ENCODE measurements at places on chromosomes 5 and 9.

DNA sequence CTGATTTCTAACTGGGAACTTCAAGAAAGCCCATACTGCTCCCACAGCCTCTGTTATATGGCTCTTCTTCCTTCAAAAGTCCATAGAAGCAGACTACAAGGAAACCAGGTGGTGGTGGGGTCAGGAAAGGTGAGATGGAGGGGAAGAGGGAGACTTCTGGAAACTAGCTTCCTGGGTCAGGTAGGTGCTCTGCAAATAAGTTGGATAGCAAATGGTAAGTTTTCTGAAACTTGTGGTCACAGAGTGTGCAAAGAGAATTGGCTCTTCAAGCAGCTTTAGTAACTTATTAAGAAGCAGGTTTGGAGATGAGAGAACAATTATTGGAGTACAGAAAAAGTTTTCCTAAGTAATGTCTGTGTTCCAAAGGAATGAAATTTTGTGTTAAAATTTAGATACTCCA lies 316.9 kb downstream of the ADGRV1 start:
- no peak for DNase-seq

DNA sequence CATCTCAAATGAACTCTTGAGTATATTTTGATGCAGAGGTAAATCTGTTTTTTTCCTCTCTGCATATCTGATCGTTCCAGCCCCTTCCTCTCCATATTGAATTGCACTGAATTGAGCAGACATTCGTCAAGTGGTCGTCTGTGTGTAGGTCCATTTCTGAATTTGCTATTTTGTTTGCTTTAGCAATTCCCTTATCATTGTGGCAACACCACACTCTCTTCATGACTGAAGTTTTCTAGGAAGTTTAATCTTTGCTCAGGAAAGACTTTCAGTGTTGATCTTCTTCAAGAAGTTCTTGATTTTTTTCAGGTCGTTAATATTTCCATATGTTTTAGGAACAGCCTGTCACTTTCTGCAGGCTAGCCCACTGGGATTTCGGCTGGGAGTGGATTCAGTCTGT lies 132.0 kb downstream of the WNK2 start:
- DNase-seq, result no peak

GRCh38 chr5:92543201-92543600 lies 1037.8 kb downstream of the NR2F1-AS1 start:
- no peak for DNase-seq

DNA sequence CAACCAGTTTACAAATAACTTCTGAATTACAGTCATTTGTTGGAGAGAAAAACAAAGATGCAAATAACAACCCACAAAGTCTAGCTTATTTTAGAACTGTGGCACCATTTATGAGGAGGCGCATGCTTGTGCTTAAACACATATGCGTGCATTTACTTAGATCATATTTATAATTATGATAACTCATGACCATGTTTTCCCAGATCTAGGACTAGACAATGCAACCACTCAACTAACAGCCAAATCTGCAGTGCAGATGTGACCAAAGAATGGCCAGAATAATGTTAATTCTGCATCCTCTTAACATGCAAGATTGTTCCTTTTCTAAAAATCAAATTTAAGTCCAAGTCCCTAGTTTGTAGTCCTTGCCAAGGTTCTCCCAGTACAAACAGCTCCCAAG lies 167.3 kb upstream of the FST start:
- no peak for DNase-seq

DNA sequence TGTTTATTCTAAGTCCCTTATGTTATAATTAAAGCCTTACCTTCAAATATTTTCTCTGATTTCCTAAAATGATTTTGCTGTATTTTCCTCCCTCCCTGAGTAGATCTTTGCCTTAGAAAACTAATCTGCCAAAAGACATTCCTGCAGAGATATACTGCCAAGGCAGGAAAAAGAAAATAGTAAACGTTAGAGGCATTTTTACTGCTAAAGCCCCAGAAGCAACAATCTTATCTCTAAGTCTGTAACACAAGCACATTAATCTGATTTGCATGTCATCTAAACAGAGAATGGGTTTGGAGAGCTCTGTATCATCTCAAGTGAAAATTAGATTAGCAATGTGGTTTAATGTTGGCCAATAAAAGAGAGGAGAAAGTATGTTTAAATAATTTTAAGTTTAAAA lies 847.7 kb downstream of the MAT2B start:
- DNase-seq, result no peak

GRCh38 chr5:76104027-76104426 lies 20.8 kb downstream of the SV2C start:
- peak; percentile 8 for DNase-seq

GRCh38 chr9:117415358-117415914 lies 579 bp upstream of the ASTN2 start:
- DNase-seq, result no peak

DNA sequence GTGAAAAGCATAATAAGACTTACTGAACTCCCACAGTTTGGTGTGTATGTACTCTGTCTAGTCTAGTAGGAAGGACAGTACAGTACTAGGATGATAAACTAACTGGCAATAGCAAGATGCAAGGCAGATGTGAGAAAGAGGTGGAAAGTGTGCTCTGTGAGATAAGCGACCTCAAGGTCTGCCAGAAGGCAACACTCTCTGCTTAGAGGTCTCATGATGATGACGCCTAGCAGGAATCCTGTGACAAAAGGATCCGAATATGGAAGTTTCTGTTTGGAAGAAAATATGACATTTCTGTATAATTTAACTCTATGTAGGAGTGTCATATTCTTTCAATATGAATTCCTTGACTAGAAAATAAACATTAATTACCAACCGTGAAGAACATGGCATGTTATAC lies 112.2 kb downstream of the PLPPR1 start:
- no peak for DNase-seq

DNA sequence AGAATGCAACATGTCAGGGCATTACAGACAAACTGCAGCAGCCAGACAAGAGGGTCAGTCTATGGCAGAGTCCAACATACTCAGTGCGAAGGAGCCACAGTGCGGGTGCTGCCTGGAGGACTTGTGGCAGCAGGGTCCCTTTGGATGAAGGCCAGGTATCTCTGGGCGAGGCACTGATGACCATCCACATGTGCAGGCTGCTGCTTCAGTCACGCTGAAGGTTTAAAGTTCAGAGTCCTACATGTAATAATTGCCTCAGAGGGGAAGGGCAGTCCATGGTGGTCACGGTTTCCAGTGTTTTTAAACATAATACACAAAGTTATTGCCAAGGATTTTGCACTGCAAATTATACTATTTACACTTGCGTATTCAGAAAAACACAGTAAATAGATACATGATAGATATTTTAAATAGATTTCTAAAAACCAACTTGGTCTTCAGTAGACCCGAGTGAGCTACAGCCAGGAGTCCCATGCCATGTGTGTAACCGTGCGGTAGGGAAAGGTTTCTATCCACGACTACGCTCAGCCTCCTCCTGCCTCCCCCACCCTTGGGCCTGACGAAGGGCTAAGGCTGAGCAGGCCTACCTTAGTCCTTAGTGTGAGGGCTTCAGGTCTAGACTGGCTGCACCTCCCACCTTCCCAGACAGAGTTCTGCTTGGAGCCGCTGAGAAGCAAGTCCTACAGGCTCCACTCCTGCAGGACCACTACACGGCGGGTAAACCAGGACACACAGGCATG lies 76.2 kb downstream of the GPR21 start:
- DNase-seq, result no peak

DNA sequence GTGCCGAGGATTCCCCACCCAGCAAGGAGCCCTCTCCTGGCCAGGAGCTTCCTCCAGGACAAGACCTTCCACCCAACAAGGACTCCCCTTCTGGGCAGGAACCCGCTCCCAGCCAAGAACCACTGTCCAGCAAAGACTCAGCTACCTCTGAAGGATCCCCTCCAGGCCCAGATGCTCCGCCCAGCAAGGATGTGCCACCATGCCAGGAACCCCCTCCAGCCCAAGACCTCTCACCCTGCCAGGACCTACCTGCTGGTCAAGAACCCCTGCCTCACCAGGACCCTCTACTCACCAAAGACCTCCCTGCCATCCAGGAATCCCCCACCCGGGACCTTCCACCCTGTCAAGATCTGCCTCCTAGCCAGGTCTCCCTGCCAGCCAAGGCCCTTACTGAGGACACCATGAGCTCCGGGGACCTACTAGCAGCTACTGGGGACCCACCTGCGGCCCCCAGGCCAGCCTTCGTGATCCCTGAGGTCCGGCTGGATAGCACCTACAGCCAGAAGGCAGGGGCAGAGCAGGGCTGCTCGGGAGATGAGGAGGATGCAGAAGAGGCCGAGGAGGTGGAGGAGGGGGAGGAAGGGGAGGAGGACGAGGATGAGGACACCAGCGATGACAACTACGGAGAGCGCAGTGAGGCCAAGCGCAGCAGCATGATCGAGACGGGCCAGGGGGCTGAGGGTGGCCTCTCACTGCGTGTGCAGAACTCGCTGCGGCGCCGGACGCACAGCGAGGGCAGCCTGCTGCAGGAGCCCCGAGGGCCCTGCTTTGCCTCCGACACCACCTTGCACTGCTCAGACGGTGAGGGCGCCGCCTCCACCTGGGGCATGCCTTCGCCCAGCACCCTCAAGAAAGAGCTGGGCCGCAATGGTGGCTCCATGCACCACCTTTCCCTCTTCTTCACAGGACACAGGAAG lies 120.2 kb downstream of the RGS3 start:
- DNase-seq, result no peak

Measured in AML-193 (cell line).